ENCODE measurements at places on chromosomes 16 and 17.
A peak's percentile ranks its signal among the peaks of the same experiment; 100 is the strongest.

DNA sequence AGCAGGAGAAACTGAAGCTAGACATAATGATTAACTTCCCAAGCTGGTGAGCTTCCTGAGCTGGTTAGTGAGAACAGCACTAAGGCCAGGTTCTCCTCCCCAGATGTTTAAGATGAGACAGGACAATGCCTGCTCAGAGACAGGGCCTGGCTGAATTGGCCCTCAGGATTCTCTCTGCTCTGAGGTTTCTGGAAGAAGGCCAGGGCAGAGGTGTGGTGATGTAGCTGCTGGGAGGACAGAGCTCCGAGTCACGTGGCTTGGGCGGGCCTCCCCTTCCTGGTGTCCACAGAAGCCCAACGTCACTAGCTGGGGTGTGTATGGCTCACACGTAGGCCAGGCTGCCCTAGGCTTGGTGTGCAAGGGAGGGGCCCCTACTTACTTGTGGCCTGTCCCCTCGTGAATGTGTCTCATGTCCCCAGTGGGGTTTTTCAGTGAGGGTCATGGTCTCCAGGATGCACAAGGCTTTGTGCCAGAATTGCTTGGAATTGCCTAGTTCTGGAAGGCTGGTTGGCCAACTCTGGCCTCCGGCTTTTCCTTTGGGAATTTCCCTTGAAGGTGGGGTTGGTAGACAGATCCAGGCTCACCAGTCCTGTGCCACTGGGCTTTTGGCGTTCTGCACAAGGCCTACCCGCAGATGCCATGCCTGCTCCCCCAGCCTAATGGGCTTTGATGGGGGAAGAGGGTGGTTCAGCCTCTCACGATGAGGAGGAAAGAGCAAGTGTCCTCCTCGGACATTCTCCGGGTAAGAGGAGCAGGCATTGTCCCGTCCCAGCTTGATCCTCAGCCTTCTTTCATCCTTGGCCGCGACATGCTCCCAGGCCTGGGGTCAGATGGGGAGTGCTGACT lies 3.4 kb downstream of the NOD2 start:
- DNase-seq, result peak; percentile 70

DNA sequence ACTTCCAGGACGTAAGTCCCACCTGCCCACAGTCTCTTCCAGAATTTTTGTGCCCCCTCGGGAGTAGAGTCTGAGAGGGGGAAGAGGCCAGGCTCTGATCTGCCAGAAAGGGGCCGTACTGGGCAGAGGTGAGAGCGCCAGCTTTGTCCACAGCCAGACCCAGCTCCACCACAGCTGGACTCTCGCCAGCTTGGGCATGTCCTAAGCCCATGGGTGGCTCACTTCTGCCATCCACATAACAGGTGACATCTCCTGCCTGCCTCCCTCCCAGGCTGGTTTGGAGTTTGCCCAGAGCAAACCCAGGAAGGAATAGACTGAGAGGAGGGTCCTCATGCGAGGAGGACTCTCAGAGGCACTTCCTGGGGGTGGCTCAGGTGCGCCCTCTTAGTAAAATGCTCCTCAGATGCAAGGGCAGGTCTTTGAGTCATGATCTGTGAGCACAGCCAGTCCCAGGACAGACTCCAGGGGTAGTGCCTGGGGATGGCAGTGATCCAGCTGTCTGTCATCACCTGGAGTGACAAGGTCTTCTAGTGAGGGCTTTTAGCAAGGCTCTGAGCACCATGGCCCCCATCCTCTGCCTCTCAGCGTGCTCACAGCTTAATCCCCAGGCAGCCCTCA lies 89.2 kb downstream of the AMFR start:
- no peak for DNase-seq

GRCh38 chr16:49148410-49148809 lies 133.2 kb downstream of the CBLN1 start:
- DNase-seq, result no peak

DNA sequence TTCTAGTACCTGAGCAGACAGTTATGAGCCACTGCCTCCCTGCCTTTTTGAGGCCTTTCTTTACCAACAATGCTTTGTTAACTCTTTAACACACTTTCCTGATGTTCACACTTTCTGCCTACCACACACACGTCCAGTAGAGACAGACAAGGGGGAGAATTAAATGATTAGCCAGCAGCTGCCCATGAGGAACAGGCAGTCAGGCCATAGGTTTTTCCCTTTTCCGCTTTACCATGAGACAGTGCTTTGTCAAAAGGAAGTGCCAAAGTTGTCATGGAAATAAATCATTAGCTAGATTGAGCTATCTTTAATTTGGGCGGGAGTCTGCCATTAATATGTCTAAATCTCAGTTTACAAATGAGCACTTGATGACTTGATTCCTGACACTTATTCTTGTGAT lies 102.1 kb downstream of the PITPNC1 start:
- DNase-seq, result no peak

- DNase-seq, result no peak
Measured at GRCh38 chr17:59638553-59638952, 18.9 kb downstream of the CLTC start.

DNA sequence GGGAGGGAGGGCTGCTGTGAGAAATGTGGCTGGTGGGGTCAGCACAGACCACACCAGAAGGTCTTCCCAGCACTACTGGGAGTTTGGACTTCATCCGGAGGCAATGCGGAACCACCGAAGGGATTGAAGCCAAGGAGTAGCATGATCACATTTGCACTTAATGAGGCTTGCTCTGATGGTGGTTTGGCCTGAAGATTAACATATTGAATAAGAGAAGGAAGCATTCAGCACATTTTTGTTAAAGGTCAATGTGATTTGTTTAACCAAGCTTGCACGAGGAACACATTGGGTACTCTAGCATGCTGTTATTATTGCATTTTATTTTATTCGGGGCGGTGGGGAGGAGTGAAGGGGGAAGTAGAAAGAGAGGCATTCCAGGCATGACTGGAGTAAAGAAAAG lies 378.6 kb downstream of the UTP18 start:
- no peak for DNase-seq

DNA sequence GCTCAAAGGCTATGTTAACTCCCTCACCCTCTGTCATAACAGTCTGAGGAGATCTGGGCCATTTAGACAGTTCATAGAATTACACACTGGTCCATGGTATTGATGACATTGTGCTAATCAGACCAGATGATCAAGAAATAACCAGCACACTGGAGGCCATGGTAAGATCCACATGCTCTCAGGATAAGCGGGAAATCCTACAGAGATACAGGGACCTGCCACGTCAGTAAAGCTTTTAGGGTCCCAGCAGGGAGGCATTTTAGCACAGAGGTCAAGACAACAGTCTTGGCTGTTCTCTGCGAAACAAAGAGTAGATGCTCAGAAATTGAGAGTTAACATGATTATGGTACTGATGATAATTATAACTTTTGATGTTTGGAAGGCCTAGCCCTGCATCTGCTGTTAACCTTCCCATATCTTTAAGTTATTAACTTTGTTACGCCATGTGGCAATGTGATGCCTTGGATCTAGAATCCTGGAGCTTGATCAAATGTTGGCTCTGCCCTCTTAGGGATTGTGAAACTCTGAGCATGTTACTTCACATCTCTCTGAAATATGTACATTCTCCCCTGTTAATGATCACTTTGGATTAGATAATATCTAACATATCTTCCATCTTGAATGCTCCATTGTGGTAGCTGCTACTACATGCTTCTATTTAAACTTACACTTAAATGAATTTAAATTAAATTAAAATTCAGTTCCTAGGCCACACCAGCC lies 172.0 kb upstream of the SOX9 start:
- no peak for DNase-seq

DNA sequence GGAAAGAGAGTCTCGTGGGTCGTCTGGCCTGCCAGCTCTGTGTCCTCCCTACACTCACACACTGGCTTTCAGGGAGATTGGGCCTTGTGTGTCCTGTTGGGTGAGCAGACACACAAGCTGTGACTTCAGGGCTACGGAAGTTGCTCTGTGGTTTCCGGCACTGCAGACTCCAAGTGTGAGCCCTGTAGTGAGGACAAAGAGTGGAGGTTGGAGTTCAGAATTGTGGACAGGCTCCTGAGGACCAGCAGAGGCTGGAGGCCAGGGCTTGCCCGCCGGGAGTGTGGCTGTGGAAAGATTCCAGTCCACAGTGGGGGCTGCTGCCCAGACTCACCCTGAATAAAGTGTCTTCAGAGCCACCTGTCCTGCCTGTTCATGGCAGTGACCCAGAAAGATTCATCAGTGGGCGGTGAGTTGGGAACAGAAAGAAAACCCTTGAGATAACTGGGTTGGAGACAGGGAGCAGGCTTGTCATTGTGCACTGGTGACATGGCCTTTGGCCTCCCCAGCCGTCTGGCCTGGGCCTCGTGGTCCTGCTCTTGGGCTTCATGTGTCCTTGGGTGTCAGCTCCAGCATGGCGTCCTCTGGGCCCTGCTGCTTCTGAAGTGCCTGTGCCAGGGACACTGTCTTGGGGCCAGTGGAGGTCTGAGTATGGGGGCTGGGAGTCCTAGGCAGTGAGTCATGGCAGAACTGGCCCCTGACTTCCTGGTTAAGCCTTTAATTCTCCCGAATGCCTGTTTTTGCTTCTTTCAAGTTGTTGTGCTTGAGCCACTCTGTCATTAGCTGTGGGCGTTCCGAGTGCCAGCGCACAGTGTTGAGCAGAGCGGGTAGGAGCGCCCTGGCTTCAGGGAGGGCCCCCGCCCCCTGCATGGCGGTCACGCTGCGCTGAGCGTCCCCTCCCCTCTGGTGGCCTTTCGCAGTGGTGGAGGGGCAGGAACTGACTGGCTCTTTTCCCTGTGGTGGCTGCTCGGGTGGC lies 19.9 kb upstream of the ZNF750 start:
- peak; percentile 53 for DNase-seq

DNA sequence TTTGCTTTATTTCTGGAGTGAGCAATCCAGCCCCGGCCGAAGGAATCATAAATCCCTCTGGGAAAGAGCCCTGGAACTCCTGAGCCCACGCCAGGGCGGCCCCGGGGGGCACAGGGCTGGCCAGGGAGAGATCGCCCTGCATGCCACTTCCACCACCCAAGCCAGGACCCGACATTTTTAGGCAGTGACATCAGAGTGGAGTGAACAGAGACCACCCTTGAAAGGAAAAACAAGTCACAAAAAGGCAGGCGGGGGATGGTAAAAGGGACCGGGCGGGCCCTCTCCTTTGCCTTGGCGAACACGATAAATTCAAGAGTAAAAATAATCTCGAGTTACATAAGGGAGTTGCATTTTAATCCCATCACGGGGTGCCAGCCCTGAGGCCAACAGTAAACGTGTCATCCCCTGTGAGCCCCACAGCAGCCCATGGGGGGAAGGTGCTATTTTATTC lies 284.1 kb downstream of the C16orf95 start:
- no peak for DNase-seq

GRCh38 chr16:84159800-84160199 lies 14.7 kb downstream of the DNAAF1 start:
- DNase-seq, result no peak

DNA sequence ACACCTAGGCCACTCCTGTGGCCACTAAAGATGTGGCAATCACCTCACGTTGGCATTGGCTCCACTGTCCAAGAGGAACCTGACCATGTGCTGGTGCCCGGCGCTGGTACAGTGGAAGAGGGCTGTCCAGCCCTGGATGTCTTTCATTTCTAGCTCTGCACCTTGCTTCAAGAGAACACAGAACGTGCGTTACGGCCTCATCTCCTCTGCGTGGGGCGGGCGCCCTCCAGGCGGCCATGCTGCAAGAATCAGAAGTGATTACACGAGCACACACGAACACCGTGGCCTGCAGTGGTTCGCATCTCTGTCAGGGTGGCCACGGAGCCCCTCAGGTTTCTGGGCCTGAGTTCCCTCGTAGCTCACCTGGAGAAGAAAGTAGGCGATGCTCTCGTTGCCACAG lies 7.5 kb downstream of the ANKS3 start:
- no peak for DNase-seq

- peak; percentile 74 for DNase-seq
Measured at GRCh38 chr17:74730491-74731346, 6.3 kb upstream of the RAB37 start.

DNA sequence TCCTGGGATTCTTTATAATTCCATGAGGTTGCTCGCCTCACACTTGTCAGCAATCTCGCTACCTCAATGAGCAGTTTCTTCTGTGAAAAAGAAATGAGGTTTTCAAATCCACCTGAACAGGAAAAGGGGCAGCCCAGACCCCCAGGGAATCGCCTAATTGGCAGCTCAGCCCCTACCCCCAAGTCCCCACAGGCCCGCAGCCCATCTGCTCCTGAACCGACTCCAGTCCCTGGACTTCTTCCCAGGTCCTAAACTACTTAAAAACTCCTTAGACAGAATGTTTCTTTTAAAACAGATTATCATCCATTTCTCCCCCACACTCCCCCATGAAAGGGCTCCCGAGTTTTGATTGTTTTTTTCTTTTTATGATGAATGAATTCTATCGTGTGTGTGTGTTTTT lies 89.8 kb downstream of the PMP22 start:
- DNase-seq, result no peak

Measured in Peyer's patch (tissue), 4 donors.